ENCODE measurements at places on chromosomes 6 and 20.

DNA sequence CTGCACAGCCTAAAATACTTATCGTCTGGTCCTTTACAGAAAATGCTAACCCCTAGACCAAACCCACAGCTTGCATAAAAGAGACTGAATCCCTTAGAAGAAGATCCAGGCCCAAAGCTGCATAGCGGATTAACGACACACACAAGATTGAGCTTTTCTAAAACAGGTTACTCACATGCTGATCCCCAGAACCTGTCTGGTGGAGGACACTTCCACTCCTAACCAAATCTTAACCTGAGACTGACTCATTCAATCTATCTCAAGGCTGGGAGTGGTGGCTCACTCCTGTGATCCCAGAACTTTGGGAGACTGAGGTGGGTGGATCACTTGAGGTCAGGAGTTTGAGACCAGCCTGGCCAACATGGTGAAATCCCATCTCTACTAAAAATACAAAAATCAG is 2.8 kb upstream of the SLPI start:
- DNase-seq = no peak

DNA sequence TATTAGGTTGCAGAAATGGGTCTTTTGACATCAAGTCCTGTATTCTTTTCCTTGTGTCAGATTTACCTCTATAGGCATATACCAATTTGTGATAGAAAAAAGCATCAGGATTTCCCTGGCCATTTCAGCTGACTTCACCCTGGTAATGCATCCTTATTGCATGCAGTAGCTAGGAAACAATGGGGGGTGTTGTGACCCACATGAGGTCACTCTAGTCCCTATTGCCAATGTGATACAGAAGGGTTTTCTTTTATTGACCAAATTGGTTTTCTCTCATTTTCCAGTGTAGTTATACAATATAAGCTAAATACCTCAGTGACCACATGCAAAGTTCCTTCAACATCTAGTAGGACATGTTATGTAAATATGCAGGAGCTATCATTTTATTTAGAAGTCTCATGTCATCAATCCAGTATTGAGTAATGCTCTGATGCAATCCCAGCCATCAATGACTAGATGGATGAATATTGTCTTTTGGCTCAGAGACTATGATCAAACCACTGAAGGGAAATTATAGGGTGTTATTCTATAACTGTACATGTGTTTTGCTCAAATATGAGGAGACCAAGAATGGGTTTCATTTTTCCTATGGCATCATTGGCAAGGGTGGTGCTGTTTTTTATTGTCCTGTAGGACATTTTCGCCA is 177.7 kb downstream of the KLHL32 start:
- no peak for DNase-seq

- no peak for DNase-seq
Observed at GRCh38 chr6:130098317-130098716, 79.9 kb downstream of the L3MBTL3 start.

- DNase-seq = no peak
Observed at GRCh38 chr6:24520929-24521546, 26.3 kb downstream of the ALDH5A1 start.

All from T-helper 22 cell (primary cell).